ENCODE measurements at places on chromosomes 7 and 10. TPM values are rescaled to one million over a fixed set of nuclear protein-coding genes. Genes with fewer than 3 reads are reported as not detected.

The IL6 gene
- total RNA-seq = 0.16 TPM

The BICC1 gene
- 7.9 TPM for total RNA-seq

The ZNF727 gene
- not detected for total RNA-seq

The SFTPA1 gene
- not detected for total RNA-seq

The CLEC5A gene
- total RNA-seq = not detected

The ANAPC16 gene
- total RNA-seq = 44.2 TPM

The CDK1 gene
- total RNA-seq = 104 TPM

The LLCFC1 gene
- not detected for total RNA-seq

The ZNF425 gene
- total RNA-seq = 0.33 TPM

The FAM180A gene
- not detected for total RNA-seq

The RNF32 gene
- total RNA-seq = 1.7 TPM

The PTF1A gene
- not detected for total RNA-seq

The MTERF1 gene
- 12.4 TPM for total RNA-seq

The MYL10 gene
- total RNA-seq = not detected

The MMP21 gene
- total RNA-seq = not detected

The DNAJB9 gene
- 25.4 TPM for total RNA-seq

The ZP3 gene
- 2.5 TPM for total RNA-seq

The CDHR1 gene
- not detected for total RNA-seq

The SEMA4G gene
- total RNA-seq = 2.9 TPM

DNA sequence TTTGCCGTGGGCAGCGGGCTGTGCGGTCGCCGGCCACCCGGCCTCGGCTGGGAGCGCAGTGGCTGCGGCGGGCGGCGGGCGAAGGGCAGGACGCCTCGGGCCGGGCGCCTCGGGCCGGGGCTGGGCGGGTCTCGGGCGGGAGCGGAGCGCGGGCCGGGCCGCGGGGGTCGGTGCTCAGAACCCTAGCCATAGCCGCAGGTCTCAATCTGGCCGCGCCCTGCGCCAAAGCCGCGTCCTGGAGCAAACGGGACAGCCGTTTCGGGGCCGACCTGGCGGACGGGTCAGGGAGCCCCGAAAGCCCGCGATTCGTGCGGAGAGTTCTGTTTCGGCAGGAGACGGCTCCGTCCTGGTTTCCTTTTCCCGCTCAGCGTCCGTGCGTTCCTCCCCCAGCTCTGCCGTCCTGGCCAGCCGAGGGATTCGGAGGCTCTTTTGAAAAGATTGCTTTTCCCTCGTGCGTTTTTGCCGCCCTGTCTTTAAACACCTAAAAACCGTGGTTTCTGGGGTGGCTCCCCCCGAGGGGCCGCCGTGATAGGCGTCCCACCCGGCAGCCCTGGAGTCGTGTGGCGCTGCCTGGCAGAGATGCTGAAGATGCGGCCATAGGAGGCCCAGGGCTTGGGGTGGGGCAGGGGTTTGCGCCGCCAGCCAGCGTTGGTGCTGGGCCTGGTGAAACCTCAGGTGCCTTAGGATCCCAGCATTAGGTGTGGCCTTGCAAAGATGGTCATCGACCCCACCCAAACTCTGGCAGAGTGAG lies 727 bp downstream of the RET start:
- DNase-seq = no peak

DNA sequence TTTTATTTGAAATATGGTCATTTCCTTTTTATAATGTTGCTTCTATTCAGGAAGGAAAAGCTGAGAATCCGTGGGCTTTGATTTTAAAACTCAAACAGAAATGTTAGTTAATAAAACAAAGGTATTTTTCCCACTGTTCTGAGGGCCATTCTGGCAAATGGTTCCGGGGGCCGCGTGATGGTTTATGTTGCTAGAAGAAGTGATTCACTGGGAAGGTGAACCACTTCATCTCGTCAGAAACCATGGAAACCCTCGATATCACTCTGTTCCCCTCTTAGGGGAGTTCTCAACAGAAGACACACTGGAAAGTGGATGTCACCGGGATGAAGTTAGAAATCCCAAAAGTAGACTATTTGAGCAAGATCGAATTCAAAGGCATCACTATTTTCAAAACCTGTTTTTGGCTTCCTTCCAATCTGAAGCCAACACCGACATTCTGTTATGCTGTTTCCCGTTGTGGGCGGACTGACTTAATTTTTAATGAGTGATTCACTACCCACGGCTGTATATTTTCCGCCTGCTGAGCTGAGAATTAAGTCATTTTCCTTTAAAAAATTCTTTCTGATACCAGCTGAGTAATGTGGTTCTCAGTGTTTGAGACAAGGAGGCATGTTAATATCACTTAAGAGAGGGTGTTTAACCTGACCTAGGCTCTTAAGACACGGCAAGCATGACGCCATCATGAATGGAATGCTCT lies 84.1 kb downstream of the PTPRE start:
- peak; percentile 94 for DNase-seq

DNA sequence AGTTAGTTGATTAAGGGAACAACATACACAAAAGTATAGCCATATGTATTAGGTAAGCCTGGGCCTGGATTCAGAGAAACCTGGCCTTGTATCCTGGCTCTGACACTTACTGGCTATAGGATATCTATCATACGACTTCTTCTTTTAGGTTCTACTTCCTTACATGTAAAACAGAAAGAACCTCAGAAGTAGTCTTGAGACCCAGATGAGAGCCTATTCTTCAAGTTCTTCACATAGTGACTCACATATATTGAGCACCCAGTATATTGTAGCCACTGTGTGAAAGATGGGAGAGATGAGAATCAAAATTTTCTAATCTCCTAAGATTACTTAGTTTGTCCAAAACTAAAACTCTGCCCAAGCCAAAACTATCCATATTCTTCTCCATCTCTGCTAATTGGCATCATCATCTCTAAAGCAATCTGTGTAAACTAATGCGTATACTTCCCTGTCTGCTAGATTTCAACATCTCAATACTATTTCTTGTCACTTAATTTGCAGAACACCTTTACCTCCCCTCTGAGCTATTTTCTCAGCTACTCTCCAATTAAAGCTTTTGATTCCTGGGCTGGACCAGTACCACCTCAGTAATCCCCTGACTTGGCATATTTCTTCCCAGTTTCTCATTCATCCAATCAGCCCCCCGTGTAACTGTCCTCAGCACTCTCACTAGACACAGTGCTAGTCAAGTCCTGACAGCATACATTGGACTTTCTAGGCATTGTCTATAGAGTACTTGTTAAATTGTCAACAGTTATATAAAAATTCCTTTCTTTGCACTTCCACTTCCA lies 53.5 kb upstream of the MET start:
- no peak for DNase-seq

DNA sequence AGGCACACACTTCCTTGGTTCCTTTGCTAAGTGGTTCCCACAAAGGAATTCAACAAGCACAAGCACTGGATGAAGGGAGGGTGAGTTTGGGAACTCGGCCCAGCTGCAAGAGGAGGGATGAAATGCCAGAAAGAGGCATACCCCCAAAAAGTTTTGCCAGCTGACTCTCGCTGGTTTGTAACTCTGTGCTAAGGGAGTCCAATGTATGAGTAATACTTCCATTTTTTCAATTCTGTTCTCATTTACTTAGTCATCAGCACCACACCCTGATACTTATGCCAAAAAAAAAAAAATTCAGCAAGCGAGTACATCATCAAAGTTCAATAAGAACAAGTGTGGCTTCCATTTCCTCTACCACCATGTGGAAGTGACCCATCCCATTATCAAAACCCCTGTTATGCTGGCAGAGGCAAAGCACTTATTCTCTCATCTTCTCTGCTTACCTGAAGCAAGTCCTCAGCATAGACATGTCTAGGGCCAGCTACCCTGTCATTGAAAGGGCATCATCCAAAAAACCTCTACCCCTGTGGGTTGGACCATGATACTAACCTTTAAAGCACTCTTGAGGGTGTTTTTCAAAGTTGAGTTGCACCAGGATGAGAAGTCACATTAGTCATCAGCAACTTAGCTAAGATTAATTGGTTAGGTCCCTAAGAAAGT lies 6.9 kb upstream of the HYCC1 start:
- DNase-seq = peak; percentile 97

GRCh38 chr10:19606968-19607367 lies 209.3 kb upstream of the PLXDC2 start:
- no peak for DNase-seq

GRCh38 chr10:33492701-33493345 lies 158.4 kb upstream of the NRP1 start:
- DNase-seq = no peak

GRCh38 chr7:104341546-104341945 lies 13.1 kb downstream of the LHFPL3 start:
- DNase-seq = peak; percentile 2

GRCh38 chr10:42970451-42971250 lies 106.2 kb upstream of the RET start:
- no peak for DNase-seq

- no peak for DNase-seq
These were observed 246.8 kb downstream of the CELF2 start for GRCh38 chr10:11264296-11265048.

- no peak for DNase-seq
These were observed 54.8 kb downstream of the LYZL1 start for GRCh38 chr10:29343607-29344038.

GRCh38 chr7:142581341-142581740 lies 167.9 kb upstream of the PRSS1 start:
- no peak for DNase-seq

GRCh38 chr7:38855386-38855785 lies 53.6 kb downstream of the VPS41 start:
- no peak for DNase-seq

GRCh38 chr10:9596368-9596920 lies 1421.2 kb upstream of the CELF2 start:
- peak; percentile 93 for DNase-seq

DNA sequence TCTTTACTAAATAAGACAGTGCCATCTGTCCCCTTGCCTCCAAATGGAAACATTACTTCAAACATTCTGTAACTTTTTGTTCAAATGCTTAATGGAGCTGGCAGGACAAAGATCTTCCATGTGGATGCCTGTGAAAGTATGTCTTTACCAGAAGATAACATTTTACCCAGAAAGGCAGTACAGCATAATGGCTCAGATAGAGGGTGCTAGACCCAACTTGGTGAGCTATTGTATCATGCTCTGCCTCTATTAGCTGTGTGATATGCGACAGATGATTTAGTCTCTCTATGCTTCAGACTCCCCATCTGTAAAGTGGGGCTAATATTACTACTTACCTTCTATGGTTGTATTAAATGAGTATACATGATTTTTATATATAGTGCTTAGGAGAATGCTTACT lies 8.8 kb upstream of the SMKR1 start:
- no peak for DNase-seq

- DNase-seq = peak; percentile 79
These were observed 115.0 kb upstream of the ZNF438 start for GRCh38 chr10:31146491-31147209.

DNA sequence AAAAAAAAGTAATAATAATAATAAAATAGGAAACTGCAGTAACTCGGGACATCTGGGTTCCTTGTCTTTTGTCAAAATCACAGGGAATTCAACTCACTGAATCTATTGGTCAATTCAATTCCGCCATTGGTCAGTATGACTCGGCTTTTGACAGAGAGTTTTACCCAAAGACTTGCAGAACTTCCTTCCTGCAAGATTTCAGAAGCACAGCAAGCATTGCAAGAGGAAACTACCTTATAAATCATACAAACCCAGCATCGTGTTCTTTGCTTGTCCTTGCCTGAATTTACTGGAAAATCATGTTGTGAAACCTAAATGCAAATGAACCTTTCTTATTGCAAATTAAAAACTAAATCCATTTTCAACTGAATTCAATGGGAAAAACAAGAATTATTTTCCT lies 15.5 kb downstream of the KLF6 start:
- DNase-seq = no peak

- DNase-seq = no peak
These were observed 36.8 kb downstream of the SLC35B4 start for GRCh38 chr7:134279898-134280297.

GRCh38 chr10:108521827-108522492 lies 1357.5 kb upstream of the SORCS1 start:
- DNase-seq = no peak

- DNase-seq = no peak
These were observed 278.5 kb downstream of the BICC1 start for GRCh38 chr10:58791137-58791536.

- no peak for DNase-seq
These were observed 124.9 kb downstream of the ANLN start for GRCh38 chr7:36514289-36515243.

GRCh38 chr7:81079746-81080145 lies 160.9 kb upstream of the SEMA3C start:
- no peak for DNase-seq

GRCh38 chr10:86345296-86345858 lies 21.2 kb downstream of the GRID1 start:
- DNase-seq = no peak

- DNase-seq = no peak
These were observed 1.8 kb downstream of the SNX8 start for GRCh38 chr7:2312267-2312929.

GRCh38 chr10:86258499-86258898 lies 108.1 kb downstream of the GRID1 start:
- peak; percentile 38 for DNase-seq

DNA sequence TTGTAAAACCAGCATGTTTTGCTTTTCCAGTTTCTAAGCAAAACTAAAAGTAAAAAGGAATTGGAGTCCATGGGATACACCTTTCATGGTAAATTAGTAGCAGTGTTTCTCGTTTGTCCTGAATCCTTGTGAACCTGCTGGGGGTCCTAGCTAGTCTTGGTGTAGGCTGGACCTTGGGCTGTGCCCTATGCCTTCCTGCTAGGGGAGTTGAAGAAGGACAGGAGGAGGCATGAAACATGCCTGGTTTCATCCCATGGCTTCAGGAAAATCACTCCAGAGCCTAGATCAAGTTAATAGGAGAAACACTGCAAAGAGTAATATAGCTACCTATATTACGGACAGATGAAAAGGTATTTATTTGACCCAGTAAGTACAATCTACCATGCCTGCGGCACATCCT lies 41.1 kb upstream of the GDF10 start:
- DNase-seq = no peak

GRCh38 chr10:117535298-117536071 lies 7.1 kb upstream of the EMX2 start:
- DNase-seq = no peak

DNA sequence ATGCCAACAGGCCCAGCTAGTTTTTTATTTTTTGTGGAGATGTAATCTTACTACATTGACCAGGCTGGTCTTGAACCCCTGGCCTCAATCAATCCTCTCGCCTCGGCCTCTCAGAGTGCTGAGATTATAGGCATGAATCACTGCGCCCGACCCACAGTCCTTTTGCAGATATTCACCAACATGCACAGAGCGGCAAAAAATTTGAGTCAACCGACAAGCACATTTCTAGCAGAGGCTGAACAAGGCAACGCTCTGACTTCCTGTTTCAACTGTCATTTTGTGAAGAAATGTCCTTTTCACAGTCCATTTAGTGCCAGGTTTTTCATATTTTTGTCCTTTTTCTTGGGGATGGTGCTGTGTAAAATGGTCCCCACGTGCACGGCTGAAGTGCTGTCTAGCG lies 71.1 kb upstream of the KAT6B start:
- no peak for DNase-seq

- DNase-seq = no peak
These were observed 527.5 kb downstream of the INHBA start for GRCh38 chr7:41175435-41175834.

DNA sequence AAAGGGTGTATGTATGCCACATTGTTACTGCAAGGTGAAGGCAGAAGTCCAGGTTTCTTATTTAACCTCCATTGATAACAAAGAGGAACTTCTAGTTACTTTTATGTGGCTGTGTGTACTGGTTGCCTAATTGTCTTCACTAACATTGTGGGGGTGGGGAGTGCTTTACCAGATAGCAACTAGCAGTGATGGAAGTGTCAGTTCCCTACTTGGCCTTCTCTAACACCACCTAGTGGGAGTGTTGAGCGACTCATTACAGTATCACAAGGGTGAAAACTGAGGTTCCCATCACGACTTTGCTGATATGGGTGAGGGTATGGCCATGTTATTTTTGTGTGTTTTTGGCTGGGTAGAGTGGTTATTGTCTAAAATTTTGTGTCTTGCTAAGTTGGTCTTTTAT lies 274.4 kb downstream of the THSD7A start:
- DNase-seq = peak; percentile 35

Measured in HT1080 (cell line).